Cardiac fibroblast (primary cell): ENCODE measurements at places on chromosomes 16 and 17.

- peak; percentile 6 for DNase-seq
These were observed 406.2 kb upstream of the PSMD7 start for GRCh38 chr16:73890186-73891128.

DNA sequence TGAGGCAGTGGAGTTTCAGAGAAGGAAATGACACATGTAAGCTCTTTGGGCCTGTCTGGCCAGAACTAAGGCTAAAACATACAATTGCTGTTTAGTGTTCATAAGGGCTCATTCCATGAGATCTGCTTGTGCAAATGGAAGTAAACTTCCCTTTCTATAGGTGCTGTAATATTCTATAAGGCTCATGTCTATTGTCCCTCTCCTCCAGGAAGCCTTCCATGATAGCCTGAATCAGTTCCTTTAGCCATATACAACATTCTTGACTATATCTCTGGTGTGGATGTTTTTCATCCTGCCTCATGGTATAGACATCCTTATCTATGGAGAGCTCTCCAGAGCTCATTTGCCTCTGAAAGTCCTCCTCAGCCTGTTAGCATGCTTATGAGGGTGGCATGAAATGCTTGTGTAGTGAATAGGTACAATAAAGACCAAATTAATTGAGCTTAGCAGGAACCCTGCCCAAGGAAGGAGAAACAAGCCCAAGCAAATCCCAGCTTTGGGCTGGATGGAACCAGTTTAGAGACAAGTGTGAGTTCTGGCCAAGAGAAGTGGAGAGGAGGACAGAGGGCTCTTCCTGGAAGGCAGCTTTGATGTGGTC, 1.6 kb upstream of the ETV4 start:
- DNase-seq, result no peak

GRCh38 chr16:58709333-58709732, 24.8 kb upstream of the SLC38A7 start:
- no peak for DNase-seq

DNA sequence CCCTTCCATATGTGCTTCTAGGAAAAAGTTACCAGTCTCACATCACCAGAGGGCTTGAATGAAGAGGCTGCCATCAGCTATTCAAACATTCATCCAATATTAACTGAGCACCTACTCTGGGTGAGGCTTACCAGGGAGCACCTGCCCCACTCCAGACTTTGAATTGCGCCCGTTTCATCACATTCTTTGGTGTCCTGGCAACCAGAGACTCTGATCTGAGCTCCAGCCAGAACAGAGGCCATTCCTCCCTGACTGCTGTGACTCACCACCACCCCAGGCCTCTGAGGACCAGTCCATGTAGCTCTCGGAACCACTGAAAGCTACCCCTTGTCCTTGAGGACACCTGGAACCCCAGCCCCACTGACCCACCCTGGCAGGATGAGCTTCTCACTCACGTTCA, at the start of gene C16orf96:
TSS of gene C16orf96 (plus strand) at position 229 of the 400 bp plus-strand sequence. CDS start at position 379, 150 bp downstream.
- peak; percentile 33 for DNase-seq

DNA sequence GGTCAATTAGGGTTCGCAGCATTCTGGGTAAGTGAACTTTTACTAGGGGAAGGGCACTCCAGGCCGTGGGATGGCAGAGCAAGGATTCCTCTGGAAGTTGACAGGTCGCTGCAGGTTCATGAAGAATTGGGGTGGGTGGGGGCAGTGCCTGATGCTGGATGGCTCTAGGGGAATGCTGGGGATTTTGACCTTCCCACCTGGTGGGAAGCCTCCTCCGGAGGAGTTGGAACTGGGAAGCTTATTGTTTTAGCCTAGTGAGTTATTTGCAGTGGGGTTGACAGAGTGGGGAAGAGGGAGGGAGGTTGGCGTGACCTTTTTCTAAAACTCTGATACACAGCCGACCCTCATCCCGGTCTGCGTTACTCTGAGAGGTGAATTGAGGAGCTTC, 606 bp upstream of the C17orf113 start:
- no peak for DNase-seq

DNA sequence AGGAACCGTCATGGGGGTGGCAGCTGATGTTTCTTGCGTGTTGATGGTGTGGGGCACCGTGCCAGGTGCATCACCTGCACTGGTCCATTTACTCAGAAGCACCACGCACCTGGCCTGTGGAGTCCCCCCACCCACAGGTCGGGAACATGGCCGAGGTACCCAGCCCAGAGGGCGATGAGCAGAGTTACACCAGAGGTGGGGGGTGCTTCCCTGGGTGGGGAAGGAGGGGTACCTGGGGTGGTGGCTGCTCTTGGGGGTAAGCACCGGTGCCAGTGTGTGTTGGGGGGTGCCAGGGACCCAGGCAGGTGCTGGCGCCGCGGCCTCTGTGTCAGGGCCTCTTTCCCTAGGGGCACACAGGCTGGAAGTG, 5.0 kb upstream of the ZNF750 start:
- no peak for DNase-seq

GRCh38 chr17:67575325-67575724, 142.4 kb upstream of the NOL11 start:
- no peak for DNase-seq

GRCh38 chr16:17585449-17586074, 114.8 kb upstream of the XYLT1 start:
- no peak for DNase-seq

GRCh38 chr17:51629232-51629631, 368.9 kb downstream of the UTP18 start:
- DNase-seq, result no peak

DNA sequence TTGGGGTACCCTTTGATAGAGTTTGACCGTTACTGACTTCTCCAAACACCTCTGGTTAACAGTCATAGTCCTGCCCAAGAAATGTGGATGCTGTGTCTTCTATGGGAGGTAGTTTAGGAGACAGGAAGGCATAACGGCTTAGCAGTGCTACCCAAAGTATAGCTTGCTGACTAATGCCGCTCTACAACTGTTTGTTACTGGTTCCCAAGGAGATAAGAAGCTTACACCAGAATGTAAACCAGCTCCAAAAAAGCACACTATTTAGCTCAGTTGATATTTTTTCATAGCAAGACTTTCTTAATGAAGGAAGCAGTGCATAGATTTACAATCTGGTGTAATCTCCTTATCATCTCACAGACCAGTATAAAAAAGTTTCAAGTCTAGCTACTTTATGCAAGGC, 95.7 kb downstream of the HS3ST3B1 start:
- peak; percentile 12 for DNase-seq

DNA sequence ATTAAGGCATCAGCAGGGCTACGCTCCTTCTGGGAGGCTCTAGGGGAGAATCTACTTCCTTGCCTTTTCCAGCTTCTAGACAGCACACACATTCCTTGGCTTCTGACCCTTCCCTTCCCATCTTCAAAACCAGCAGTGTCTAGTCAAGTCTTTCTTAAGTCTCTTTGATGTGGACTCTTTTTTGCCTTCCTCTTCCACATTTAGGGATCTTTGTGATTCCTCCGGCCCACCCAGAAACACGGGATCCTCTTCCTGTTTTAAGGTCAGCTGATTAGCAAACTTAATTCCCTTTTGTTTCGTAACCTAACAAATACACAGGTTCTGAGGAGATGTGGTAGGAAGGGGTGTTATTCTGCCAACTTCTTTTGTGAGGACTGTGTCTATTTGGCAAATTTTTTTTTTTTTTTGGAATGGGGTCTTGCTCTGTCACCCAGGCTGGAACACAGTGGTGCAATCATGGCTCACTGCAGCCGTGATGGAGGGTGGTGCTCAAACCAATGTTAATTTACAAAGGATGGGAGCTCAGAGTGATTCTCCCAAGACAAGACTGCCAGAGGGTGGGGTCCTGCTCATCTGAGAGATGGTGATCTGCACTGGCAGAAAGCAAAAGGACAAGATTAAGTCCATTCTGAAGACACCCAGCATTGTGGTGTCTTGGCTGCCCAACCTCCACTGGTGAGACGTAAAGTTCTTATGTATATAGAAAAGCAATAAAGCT, 14.7 kb downstream of the KNOP1 start:
- no peak for DNase-seq

DNA sequence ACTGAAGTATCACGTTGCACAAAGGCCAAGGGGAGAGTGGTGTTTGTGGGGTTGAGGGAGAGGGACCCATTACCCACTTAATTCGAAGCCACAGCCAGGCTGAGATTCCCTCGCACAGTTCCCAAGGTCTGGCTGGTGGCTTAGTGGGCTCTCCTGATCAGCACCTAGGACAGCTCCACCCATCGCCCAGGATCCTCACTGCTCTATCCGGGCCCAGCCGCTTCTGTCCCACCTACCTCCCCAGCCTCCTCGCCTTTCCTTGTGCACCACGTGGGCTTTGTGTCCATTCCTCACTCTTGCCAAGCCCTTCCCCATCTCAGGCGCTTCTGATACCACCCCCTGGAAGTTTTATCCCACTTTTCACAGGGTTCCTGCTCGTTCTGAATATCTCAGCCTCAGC, 163.5 kb downstream of the CCT6B start:
- peak; percentile 14 for DNase-seq

DNA sequence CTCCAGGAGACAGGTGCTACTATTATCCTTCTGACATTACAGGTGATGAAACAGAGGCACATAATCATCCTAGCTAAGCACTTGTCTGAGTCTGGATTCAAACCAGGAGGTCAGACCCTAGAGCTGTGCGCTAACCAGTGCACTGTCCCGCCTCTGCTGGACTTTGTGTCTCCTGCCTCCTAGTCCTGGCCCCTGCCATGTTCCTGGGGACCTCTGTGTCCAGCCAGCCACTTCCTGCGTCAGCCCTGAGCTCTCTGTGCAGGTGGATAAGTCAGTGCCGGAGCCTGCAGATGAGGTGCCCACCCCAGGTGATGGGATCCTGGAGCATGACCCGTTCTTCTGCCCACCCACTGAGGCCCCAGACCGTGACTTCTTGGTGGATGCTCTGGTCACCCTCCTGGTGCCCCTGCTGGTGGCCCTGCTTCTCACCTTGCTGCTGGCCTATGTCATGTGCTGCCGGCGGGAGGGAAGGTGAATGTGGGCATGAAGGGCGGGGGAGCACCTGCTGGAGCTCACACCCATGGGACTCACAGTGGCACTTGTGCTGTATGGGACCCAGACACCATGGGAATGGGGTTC, 4.2 kb downstream of the SGCA start:
- no peak for DNase-seq

GRCh38 chr17:41989702-41990419, 23.3 kb downstream of the CNP start:
- no peak for DNase-seq

DNA sequence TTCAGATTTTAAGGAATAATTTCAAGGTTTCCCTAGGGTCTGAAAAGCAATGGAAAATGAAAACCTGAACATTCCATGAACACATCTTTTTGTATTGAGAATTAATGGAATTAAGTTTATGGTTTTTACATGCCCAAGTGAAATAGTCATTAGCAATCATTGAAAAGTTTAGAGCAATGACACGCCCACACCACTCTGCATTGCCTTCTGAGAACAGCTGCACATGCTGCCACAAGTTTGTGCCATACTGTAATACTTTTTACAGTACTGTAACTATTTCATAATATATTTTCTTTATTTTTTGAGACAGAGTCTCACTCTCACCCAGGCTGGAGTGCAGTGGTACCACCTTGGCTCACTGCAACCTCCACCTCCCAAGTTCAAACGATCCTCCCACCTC, 345.2 kb upstream of the PMFBP1 start:
- DNase-seq, result no peak

GRCh38 chr16:8660841-8661301, 13.5 kb upstream of the ABAT start:
- DNase-seq, result peak; percentile 64

GRCh38 chr17:51461578-51462004, 201.2 kb downstream of the UTP18 start:
- peak; percentile 60 for DNase-seq

DNA sequence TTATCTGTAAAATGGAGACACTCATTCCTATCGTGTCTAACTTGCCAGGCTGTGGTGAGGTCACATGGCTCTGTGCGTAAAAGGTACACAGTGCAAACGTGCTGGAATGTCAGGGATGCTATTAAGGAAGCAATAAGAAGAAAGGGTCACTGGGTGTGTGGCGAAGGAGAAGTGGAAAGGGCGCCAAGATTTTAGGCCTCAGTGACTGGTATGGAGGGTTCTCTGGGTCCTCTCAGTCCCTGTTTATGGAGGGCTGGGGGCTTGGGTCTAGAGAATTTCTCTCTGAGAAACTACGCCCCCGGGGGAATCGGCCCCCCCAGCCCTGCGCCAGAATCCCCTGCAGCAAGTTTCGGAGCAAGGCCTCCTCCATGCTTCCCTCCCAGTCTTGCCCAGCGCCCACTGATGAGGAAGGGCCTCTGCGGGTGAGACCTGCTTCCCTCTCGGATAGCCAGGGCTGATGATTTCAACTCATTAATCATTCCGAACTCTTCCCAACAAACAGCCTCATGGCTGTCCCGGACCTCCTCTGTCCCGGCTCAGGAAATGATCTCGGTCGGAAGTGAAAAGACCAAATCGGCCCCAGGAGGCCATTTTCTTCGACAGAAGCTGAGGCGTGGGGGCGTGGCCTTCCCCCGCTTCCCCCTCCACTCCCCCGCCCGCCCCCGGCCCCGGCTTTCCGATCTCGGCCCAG, 1.2 kb upstream of the HEXIM1 start:
- DNase-seq, result peak; percentile 84

DNA sequence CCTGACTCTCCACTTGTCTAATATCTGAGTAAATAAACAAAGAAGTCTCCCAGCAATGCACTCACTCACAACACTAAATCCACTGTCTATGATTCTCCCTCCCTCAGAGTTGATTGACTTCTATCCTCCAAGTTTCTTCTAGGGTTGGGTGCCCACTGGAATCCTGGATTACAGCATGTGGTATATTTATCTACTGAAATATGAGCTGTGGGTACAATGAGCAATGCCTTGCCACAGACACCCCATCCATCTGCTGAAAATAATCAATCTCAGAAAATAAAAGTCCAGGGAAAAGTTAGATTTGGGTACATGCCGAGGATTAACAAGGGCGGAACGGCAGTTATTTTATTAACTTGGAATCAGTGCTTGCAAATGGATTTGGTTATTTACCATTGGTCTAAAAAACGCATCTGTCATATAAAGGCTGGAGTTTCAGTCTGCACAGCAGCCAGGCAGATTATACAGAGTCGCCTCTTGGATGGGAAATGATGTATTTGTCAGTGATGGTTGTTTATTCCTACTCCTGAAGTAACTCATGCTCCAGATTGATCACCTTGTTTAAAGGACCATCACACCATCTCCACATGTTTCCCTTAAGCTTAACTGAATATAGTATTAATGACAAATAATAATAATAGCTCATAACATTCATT, 193.9 kb upstream of the SOX9 start:
- no peak for DNase-seq

GRCh38 chr17:48619826-48620449, 4.8 kb upstream of the HOXB8 start:
- no peak for DNase-seq

GRCh38 chr17:58308173-58308984, 20.2 kb downstream of the TSPOAP1 start:
- DNase-seq, result no peak

DNA sequence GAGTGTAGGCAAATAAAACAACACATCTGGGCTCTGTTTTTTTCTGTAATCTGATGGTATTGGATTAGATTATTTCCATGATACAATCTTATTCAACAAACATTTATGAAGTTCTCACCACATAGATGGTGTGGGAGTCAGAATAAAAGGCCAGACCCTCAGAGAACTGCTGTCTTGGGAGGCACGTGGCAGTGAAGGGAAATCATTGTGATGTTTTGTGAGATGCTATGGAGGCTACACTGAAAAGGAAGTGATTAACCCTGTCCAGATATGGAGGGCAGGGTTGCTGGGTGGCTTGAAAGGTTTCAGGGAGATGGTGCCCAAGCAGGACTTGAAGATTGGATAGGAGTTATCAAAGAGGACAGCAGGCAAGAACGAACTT, 35.6 kb downstream of the DHRS7B start:
- peak; percentile 17 for DNase-seq
